ENCODE measurements at places on chromosomes 6 and 20. TPM values are rescaled to one million over a fixed set of nuclear protein-coding genes. Genes with fewer than 3 reads are reported as not detected.

The RTN4IP1 gene
- total RNA-seq = 8.4 TPM

The SLA2 gene
- total RNA-seq = 53.5 TPM

The INSM1 gene
- total RNA-seq = 0.99 TPM

DNA sequence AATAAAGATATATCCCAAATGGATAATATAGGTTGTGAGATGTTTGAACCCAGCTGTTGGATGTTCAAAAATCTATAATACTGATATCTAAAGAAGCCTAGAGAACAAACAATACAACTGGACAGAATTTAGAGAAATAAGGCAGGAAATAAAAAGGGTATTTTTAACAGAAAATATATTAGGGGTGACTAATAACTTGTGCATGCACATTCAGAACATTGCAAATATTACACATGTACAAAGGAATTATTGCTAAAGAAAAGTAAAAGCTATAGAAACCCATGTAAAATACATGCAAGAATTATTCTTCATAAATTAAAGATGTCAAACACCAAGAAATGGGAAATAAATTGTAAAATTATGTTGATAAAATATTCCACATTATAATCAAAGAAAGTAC is 32.7 kb upstream of the HCRTR2 start:
- no peak for DNase-seq

DNA sequence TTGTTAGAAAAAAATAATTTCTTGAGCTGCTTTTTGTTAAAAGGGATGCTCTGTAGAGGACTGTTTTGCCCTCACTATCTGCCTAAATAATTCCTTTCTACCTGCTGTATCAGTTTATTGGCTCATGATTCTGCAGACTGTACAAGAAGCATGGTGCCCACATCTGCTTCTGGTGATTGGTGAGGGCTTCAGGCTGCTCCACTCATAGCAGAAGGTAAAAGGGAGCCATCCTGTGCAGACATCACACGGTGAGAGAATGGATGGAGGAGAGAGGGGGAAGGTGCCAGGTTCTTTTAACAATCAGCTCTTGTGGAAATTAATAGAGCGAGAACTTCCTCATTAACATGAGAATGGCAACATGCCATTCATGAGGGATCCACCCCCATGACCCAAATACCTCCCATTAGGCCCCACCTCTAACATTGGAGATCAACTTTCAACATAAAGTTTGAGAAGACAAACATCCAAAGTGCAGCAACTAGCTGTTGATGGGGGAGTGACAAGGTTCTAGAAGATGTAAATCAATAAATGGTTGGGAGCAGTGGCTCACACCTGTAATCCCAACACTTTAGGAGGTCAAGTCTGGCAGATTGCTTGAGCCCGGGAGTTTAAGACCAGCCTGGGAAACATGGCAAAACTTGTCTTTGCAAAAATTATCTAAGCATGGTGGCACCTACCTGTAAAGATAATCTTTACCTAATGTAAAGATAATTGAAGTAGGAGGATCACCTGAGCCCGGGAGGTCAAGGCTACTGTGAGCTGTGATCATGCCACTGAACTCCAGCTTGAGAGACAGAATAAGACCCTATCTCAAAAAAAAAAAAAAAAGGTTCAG is 15.7 kb upstream of the AHCY start:
- DNase-seq = no peak

DNA sequence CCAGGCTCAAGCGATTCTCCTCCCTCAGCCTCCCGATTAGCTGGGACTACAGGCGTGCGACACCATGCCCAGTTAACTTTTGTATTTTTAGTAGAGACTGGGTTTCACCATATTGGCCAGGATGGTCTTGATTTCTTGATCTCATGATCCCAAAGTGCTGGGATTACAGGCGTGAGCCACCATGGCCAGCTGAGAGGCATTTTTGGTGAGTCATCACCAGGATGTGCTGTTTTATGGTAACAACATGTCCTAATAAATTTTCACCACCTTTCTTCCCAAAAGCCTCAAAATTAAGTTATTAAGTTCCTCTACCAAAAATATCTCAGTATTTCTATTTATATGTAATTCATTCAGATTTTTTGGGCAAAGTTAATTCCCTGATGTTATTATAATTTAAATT is 53.5 kb downstream of the COL21A1 start:
- no peak for DNase-seq

Measured in activated CD8-positive, alpha-beta T cell treated with anti-CD3 and anti-CD28 coated beads for 36 hours (primary cell).